ENCODE measurements at places on chromosomes 16 and 17. TPM values are rescaled to one million over a fixed set of nuclear protein-coding genes. Genes with fewer than 3 reads are reported as not detected.

CDC42EP4 gene
- total RNA-seq, result 4.4 TPM

HCRT gene
- total RNA-seq, result not detected

BAIAP3 gene
- total RNA-seq, result 19.9 TPM

RDM1 gene
- total RNA-seq, result 1.00 TPM

MGAT5B gene
- total RNA-seq, result not detected

KRT33A gene
- not detected for total RNA-seq

FBXO31 gene
- total RNA-seq, result 37.6 TPM

MPO gene
- total RNA-seq, result 1.9 TPM

TLCD3B gene
- total RNA-seq, result 2.0 TPM

CTRB2 gene
- total RNA-seq, result not detected

AATK gene
- 13.7 TPM for total RNA-seq

HEATR9 gene
- total RNA-seq, result 15.1 TPM

SLC25A11 gene
- total RNA-seq, result 34.7 TPM

ITGB3 gene
- total RNA-seq, result 30.6 TPM

EME1 gene
- 2.9 TPM for total RNA-seq

ARHGAP44 gene
- not detected for total RNA-seq
